Activated CD8-positive, alpha-beta memory T cell treated with anti-CD3 and anti-CD28 coated beads for 1 hour (primary cell): ENCODE measurements at places on chromosomes 6 and 20.

GRCh38 chr20:40808936-40809335 lies 119.9 kb upstream of the MAFB start:
- DNase-seq, result no peak

- no peak for DNase-seq
Observed at GRCh38 chr20:23140991-23141390, 54.9 kb upstream of the CD93 start.

GRCh38 chr20:64025826-64026412 lies 10.1 kb upstream of the C20orf204 start:
- DNase-seq, result no peak

DNA sequence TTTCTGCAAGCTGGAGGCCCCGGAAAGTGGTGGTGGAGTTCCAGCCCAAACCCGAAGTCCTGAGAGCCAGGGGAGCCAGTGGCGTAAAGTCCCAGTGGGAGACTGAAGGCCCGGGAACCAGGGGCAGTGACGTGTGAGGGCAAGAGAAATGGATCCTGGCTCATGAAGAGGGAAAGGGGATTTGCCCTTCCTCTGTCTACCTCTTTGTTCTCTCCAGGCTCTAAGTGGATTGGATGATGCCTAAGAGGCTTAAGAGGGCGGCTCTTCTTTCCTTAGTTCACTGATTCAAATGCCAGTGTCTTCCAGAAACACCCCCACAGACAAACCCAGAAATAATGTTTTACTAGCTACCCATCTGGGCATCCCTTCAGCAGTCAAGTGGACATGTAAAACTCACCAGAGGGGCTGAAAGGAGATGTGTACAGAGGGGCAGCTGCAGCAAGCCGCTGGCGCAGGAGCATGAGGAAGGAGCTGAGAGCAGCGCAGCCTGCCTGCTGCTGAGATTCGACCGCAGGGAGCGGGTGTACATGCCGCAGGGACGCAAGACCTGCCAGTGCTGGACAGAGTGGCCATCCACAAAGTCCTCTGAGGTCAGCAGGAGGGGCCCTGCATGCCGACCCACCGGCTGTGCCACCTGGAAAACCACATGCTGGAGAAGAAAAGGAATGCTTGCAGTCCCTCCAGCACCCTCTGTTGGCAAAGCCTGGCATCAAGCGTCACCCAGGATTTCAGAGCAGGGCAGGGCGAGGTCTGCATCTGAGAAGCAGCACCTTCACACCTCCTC lies 29.5 kb downstream of the CDYL start:
- DNase-seq, result no peak

- DNase-seq, result no peak
Observed at GRCh38 chr20:39619271-39619785, 657.2 kb downstream of the DHX35 start.

GRCh38 chr6:137093183-137094069 lies 48.7 kb upstream of the IL20RA start:
- no peak for DNase-seq

DNA sequence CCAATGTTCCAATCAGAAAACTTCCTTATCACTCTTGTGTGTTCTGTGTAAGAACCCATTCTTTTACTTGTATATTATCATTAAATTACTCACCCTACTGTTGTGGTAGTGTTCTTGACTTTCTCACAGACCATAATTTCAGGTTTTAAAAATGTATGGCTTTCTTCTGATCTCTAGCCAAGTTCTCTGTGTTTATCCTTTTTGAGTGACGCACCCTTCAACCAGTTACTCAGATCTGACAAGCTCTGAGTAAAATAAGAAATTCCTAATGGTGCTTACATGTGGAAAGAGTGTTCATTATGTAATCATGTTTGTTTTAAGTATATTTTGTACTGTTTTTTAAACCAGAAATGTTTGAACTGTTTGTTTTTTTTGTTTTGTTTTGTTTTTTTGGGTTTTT lies 11.0 kb downstream of the TBPL1 start:
- DNase-seq, result no peak
